ENCODE measurements at places on chromosomes 6 and 20.

DNA sequence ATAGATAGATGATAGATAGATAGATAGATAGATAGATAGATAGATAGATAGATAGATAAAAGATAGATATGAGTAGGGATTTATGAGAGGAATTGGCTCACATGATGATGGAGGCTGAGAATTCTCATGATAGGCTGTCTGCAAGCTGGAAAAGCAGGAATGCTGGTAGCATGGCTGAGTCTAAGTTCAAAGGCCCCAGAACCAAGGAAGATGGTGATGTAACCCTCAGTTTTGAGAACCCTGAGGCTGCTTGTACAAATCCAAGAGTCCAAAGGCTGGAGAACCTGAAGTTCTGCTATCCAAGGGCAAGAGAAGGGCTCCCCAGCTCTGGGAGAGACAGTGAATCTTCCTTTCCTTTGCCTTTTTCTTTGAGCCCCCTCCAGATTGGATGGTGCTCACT lies 210.8 kb downstream of the RFPL4B start:
- no peak for DNase-seq

DNA sequence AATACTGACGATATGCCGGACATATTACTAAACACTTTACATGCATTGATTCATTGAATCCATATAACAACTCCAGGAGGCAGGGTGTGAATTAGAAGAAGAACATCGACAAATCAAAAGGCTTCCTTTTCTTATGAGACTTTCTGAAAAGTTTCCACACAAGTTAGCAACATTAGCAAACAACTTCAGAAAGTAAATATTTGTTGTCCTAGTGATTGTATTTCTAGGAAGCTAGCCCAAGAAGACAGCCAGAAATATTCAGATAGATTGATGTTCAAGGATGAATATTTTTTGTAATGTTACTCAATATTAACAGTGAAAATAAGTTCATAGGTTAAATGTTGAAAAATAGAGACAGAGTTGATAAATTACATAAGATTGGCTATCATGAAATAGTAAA lies 120.6 kb downstream of the GFRAL start:
- no peak for DNase-seq

- no peak for DNase-seq
Observed at GRCh38 chr6:160260367-160260766, 1.7 kb upstream of the SLC22A2 start.

DNA sequence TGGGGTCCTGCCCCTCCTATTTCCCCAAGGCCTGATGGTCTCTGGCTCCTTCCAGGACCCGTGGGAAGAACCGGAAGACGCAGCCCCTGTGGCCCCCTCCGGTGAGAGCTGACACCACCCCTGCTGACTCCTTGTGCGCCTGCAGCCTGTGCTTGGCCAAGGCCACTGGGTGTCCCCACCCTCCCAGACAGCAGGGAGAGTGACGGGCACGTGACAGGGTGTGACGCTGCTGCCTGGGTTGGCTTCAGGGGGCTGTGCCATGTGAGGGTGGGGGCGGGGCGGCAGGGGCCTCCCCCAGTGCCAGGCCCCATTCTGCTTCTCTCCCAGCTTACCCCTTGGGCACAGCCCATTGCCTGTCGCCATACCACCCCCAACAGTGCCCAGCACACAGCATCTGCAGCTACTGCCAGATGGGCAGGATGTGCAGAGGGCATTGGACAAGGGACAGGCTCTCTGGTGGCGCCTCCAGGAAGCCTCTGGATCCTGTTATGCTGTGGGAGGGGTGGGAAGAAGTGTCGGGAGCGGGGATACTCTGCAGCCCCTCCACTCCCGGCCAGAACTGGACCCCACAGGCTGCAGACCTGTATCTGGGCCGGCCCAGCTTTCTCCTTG lies 2.9 kb downstream of the BIRC7 start:
- DNase-seq: no peak

DNA sequence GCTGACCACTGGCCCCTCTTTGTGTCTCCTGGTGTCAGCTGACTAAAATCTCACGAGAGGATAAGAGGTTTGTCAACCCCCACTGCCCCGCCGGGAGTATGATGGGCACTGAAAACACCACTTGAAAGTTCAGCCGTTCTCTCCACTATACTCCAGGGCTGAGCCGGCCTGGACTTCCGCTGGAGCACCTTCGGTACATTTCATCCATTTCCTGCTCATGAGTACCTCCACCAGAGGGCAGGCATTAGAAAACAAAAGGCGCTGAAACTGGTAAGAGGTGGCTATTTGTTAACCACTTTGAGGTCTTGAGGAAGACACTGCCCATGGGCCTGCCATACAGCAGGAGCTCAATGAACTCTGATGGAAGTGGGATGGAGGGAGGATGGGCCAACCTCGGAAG lies 17.9 kb upstream of the ANKRD60 start:
- DNase-seq: no peak

DNA sequence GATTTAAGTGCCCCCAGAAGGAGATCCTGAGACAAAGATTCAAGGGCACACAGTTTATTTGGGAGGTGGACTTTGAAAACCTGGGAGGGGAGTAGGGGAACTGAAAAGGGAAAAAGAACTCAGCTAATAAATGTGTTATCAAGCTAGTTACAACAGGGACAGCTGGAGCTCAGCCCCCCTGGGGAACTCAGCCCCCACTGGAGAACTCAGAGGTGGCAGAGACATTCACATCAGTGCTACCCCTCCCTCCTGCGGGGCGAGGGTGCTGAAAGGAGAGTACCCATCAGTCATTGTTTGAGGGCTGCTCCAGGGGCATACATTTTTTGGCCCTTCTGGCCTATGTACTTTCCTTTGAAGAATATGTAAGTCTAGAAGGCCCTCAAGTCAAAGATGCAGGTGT lies 101.4 kb downstream of the LRFN2 start:
- DNase-seq: no peak

GRCh38 chr6:133254552-133255228 lies 13.5 kb downstream of the EYA4 start:
- no peak for DNase-seq

DNA sequence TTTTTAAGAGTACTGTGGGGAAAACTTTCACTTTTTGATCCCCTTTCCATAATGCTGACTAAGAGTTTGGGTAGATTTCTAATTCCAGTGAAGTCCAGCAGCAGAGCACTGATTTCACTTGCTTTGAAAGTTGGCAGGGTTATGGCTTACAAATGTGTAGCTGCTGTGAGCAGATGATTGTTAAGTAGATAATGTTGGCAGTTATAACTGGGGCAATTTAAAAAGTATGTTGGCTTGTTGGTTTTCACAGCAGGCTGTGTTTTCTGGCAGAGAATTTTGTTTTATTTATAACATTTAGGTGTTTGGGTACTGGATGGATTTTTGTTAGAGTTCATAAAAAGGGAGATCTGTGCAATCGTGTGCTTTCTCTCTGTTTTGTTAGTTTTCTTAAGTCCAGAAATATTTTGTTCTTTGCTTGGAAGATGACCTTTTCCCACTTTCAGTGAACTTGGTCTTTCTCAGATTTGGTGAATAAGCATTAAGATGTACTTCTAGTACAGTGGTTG lies 31.4 kb downstream of the AFDN start:
- DNase-seq: no peak

DNA sequence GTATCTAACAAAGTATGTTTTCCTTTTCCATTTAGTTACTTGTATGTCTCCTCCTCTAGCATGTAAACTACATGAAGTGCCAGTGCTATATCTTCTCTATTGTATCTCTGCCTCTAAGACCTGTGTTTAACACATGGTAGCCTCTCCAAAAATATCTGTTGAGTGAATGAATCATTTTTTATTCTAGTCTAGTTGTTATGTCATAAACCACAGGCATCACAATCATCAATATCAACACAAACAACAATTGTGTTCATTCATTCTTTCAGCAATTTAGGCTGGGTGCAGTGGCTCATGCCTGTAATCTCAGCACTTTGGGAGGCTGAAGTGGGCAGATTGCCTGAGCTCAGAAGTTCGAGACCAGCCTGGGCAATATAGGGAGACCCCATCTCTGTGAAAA lies 111.6 kb upstream of the EYA4 start:
- DNase-seq: no peak

- DNase-seq: no peak
Observed at GRCh38 chr6:38209371-38210260, 390.1 kb downstream of the ZFAND3 start.

GRCh38 chr20:9119776-9120175 lies 50.9 kb downstream of the PLCB4 start:
- DNase-seq: no peak

DNA sequence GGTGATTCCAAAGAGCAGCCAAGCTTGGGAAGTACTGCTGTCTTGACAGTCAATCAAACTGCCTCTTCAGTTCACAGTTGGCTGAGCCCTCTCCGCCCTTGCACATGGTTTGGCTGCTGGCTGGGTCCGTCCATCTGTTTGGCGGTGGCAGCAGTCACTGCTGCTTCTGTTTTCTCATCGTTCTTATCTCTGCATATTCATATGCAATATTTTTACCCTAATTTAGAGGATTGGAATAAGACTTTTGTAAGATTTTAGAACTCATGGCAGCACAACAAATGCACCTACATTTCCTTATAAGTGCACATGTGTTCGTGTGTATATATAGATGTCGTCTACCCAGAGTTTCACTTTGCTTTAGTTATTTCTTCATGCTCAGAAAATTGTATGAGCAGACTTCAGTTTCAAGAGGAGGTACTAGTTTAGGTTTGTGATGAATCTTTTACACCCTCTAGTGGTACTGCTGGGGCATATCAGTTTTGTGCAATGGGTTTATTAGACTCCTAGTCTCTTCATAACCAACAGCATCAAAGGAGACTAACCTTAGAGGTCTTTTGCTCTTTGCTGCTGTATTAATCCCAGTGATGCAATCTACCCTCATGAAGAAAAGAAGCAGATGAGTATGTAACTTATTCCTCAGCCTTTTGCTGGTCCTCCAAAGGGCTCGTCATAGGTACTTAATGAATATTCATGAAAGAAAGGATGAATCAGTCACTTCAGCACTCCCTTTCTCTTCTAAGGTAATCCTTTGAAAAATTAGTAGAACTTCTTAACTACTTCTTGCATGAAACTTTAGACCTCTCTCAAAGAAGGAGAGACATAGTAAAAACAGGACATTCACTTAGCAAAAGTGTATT lies 44.3 kb downstream of the KHDC1L start:
- DNase-seq: no peak

GRCh38 chr6:109507490-109508072 lies 24.6 kb upstream of the ZBTB24 start:
- no peak for DNase-seq

Measured in activated CD8-positive, alpha-beta memory T cell treated with anti-CD3 and anti-CD28 coated beads for 4 hours (primary cell).